Muscle of leg (tissue), 16 donors: ENCODE measurements at places on chromosomes 6 and 20. TPM values are rescaled to one million over a fixed set of nuclear protein-coding genes. Genes with fewer than 3 reads are reported as not detected.
A peak's percentile ranks its signal among the peaks of the same experiment; 100 is the strongest.

DNA sequence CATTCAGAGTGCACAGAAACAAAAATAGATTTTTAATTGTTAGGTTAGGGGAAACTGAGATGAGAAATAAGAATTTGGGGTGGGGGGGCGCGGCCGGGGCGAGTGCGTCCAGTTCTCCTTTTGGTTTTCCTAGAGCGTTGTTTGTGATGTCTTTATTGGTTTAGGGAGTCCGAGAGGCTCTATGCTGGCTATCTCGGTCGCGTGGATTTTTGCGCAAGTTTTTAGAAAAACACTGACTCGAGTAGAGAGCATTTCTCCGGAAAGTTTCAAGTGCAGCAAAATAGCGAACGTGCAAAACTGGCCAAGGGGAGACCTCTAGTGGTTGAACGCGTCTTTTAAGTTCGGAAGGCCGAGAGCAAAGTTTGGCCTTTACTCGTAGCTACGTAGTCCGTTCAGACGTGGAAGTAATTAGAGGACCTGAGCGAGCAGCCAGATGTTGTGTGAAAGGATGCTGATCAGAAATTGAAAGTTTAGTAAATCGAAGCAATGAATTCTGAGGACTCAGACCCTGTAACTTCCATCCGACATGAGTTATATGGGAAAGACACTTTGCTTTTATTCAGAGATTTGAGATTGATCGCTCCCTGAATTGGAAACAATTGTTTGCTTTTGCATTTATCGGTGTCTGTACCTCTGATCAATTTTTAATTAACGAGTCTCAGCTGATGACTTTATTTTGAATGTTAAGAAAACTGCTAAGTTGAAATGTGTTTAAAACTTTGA, 2.7 kb downstream of the L3MBTL3 start:
- peak; percentile 98 for DNase-seq

- no peak for DNase-seq
Observed at GRCh38 chr6:142855893-142856623, 88.9 kb downstream of the HIVEP2 start.

- DNase-seq = peak; percentile 64
Observed at GRCh38 chr6:124962639-124963415, 590 bp downstream of the RNF217 start.

DNA sequence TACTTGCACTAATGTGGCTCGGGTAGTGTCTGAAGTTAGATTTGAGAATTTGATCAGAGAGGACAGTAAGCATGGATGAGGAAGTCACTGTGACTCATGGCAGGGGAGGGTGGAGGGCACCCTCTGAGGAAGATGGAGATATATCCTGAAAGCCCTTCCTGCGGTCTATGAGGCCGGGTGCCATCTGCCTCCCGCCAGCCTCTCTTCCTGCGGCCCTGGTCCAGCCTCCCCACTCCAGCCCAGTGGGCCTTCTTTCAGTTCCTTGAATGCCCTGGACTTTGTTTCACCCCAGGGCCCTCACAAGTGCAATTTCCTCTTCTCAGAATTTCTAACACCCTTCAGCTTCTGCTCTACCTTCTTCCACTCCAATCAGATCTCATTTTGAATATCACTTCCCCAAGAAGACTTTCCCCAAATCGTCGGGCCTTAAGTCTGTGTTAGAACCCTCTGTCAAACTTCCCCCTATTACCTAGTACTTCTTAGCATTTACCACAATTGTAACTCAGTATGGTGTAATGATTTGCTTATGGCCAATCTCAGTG, 20.2 kb upstream of the TNFAIP3 start:
- peak; percentile 76 for DNase-seq

- peak; percentile 36 for DNase-seq
Observed at GRCh38 chr6:17884498-17885478, 102.6 kb downstream of the KIF13A start.

GRCh38 chr6:12119085-12119588, 107.0 kb downstream of the HIVEP1 start:
- no peak for DNase-seq

- no peak for DNase-seq
Observed at GRCh38 chr6:35724059-35724458, 12.8 kb upstream of the ARMC12 start.

GRCh38 chr6:166027761-166028160, 139.9 kb downstream of the TBXT start:
- no peak for DNase-seq

GRCh38 chr6:108294727-108295625, at the start of gene AFG1L:
Gene AFG1L (plus strand): TSS chr6:108295054. CDS start chr6:108295080, 26 bp downstream.
- peak; percentile 95 for DNase-seq

DNA sequence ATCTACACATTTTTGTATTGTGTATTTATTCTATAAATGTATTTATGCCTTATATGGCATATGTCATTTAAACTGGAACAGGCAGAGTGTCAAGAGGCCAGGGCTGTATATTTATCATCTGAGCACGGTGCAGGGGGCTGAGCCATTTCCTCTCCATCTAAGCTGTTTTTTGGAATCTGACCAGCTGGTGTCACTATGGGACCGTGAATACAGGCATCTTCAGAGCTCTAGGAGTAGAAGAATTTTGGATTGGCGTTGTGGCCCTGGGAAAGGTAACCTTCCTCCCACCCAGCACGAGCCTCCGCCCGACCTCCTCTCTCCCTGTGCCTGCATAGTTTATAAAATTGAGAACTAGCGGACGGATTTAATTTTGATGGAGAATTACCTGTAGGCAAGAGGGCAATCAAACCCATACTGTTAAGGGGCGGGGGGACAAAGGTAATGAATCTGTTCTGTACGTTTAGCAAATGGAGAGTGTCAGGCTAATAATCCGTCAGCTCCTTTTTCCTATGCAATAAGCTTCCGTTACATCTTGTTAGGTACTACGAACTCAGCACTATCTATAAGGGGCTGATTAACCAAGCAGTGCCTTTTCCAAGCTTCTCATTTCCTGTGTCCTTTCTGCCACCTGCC, 29.0 kb upstream of the EEF1E1 start:
- peak; percentile 50 for DNase-seq

GRCh38 chr6:54266400-54266923, 41.8 kb upstream of the TINAG start:
- DNase-seq = no peak

DNA sequence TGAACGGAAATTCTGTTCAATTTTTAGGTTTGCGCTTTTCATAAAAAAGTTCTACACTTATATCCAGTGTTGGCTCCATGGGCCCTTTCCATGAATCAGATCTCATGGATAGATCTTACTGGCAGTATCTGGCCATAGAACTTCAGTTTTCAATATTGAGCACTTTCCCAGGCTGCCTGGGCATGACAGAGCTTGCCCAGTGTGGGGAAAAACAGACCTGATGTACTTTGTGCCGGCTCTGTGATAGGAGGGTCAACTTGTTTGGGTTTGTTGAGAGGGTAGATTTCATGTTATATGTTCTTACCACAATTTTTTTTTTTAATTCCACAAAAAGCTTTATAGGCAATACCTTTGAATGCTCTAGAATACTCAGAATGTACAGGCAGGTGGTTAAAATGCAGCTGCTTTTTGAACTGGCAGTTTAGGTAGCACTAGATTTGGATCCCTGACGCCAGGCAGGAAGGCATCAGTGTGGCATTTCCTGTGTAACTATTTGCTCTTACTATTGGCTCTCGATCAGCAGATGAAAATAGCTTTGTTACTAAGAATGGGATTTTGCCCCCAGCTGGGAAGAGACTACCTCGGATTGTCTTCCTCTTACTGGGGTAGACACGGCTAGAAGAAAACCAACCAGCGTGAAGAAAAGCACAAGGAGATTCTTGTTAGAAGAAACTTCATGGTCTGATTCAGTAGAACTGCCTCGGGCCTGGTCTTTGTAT, 404.9 kb upstream of the SOX4 start:
- DNase-seq = no peak

GRCh38 chr20:61308477-61308774, 56.4 kb downstream of the CDH4 start:
- DNase-seq = no peak

GRCh38 chr6:87654122-87654521, 47.9 kb downstream of the AKIRIN2 start:
- no peak for DNase-seq

DNA sequence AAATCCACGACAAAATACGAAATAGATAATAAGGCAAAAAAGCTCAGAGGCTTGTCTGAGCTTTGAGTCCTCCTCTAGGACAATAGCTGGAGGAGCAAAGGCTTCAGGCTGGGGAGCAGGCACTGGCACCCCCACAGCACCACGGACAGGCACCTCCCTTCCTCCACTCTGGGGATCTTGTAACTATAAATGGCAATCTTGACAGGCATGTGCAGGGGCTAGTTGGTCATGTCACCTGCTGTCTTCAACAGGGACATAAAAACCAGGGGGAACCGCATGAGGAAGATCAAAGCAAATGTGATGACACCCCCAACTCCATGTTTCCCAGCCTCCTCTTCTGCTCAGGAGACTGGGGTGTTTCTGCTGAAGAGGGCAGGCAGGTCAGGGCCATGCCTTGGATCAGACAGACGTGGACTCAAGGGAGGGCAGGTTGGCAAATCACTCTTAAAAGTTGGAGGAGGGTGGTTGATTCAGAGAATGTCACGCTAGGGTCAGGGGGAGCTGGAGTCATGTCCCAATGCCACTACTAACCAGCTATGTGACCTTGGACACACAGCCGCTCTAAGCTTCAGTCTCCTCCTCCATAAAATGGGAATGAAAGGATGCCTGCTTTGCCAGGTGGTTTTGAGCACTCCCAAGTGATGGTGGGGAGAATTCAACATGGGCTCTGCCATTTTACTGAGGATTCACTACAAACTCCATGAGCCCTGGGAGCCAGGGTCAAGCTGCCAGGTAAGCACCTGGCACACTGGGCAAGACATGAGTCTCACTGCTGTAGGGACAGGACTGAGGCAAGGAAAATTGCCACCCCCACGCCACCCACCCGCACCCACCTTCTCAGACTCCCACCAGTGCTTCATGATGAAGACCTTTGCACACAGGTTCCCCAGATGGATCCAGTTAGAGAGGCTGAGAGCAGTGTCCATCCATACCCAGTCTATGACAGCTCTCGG, 48.0 kb downstream of the NPEPL1 start:
- DNase-seq = no peak

DNA sequence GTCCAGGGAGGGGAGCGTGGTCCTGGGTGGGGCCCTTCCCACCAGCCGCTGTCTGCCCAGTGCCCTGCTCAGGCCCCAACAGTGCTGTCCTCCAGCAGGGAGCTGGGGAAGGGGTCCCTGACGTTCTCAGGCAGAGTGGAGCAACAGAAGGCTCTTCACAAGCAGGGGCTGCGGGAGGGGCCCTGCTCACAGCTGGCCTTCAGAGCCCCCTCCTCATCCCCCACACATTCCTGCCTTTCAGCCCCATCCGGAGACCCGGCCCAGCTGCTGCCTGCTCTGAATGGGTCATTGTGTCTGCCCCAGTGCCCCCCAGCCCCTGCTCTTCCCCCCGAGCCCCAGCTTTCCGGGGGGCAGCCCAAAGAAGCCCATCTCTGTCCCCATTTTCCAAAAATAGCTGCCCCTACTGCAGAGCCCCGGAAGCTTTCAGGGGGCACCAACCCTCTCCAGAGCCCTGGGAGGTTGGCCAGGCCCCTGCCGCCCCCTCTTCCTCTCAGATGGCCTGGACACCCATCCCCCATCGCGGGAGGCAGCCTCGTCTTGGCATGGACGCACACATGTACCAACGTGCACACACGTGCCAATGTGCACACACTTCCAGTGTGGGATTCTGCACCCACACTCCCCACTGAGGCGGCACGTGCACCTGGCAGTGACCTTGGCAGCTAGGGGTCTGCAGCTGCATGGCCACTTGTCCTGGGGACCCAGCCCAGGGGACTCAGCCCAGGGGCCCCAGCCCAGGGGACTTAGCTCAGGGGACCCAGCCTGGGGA, 3.7 kb downstream of the COL20A1 start:
- no peak for DNase-seq

DNA sequence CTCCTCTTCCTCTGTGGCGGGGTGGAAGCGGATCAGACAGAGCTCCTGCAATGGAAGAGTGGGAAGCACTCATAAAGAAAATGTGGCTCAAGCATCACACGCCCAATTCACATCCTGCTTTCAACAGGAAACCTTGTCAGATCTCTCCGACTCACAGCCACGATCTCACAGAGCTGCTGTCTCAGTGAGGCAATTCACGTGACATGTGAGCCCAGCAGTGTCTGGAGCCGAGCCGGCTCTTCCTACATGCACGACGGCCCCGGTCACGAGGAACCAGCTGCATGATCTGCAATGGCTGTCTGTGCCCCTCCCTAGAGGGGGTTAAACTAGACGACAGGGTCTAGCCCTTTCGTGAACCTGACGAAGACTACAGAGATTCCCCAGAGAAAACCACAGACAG, 29.5 kb upstream of the TCFL5 start:
- DNase-seq = no peak

DNA sequence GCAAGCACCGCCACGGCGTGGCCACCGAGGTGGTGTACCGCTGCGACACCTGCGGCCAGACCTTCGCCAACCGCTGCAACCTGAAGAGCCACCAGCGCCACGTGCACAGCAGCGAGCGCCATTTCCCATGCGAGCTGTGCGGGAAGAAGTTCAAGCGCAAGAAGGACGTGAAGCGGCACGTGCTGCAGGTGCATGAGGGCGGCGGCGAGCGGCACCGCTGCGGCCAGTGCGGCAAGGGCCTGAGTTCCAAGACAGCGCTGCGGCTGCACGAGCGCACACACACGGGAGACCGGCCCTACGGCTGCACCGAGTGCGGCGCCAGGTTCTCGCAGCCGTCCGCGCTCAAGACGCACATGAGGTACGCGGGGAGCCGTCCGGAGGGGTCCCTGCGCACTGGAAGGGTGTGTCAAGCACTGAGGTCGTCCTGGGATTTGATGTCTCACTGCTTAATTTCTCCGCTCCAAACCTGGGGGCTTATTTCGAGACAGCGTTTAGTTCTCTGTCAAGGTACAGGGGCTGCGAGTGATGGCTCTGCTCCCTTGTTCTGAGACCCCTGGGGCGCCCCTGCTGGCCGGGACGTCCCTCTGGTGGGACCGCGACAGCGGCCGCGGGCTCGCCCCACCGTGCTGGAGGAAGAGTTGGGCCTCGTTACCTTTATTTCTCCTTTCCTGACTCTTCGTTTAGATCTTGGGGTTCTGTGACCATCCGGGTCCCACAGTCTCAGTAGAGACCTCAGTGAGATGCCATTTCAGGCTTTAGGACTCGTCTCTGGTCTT, 3.6 kb downstream of the GZF1 start:
- no peak for DNase-seq

GRCh38 chr20:10449270-10449669, 14.2 kb downstream of the SLX4IP start:
- no peak for DNase-seq

GRCh38 chr6:72955666-72956065, 269.6 kb downstream of the KHDC1L start:
- no peak for DNase-seq

HMGCLL1 gene
- polyA plus RNA-seq = 5.6 TPM

MUCL3 gene
- polyA plus RNA-seq = not detected

SEL1L2 gene
- 0.23 TPM for polyA plus RNA-seq

JPH2 gene
- polyA plus RNA-seq = 77.3 TPM

ASIP gene
- polyA plus RNA-seq = 0.65 TPM

LY6G6F gene
- polyA plus RNA-seq = not detected

SIRPG gene
- not detected for polyA plus RNA-seq

CYP21A2 gene
- 0.66 TPM for polyA plus RNA-seq

SPAG4 gene
- 1.8 TPM for polyA plus RNA-seq

CCR6 gene
- not detected for polyA plus RNA-seq

UBE2C gene
- 46.6 TPM for polyA plus RNA-seq

KHDC1L gene
- polyA plus RNA-seq = 0.43 TPM

RIPPLY2 gene
- polyA plus RNA-seq = not detected

RHAG gene
- polyA plus RNA-seq = 0.20 TPM

REM1 gene
- polyA plus RNA-seq = 5.3 TPM

HCK gene
- polyA plus RNA-seq = 4.5 TPM
